ENCODE measurements at places on chromosomes 16 and 17.

DNA sequence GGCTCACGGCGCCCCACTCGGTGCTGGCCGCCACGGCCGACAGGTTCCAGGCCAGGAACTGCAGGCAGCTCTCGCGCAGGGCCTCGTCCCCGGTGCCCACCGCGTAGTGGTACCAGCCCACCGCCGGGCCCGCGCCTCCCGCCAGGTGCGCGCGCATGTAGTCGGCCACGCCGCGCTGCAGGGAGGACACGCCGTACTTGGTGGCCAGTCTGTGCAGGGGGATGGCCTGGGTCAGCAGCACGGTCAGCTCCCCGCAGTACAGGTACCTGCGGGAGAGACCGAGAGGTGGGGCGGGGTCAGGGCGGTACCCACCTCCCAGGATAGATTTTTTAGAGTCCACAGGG lies 4.2 kb downstream of the BTBD17 start:
- DNase-seq, result no peak

- no peak for DNase-seq
Observed at GRCh38 chr17:39073916-39074315, 77.5 kb downstream of the PLXDC1 start.

- peak; percentile 25 for DNase-seq
Observed at GRCh38 chr17:44672479-44673093, 16.3 kb downstream of the MEIOC start.

- DNase-seq, result no peak
Observed at GRCh38 chr16:29702269-29702668, 23.3 kb downstream of the QPRT start.

DNA sequence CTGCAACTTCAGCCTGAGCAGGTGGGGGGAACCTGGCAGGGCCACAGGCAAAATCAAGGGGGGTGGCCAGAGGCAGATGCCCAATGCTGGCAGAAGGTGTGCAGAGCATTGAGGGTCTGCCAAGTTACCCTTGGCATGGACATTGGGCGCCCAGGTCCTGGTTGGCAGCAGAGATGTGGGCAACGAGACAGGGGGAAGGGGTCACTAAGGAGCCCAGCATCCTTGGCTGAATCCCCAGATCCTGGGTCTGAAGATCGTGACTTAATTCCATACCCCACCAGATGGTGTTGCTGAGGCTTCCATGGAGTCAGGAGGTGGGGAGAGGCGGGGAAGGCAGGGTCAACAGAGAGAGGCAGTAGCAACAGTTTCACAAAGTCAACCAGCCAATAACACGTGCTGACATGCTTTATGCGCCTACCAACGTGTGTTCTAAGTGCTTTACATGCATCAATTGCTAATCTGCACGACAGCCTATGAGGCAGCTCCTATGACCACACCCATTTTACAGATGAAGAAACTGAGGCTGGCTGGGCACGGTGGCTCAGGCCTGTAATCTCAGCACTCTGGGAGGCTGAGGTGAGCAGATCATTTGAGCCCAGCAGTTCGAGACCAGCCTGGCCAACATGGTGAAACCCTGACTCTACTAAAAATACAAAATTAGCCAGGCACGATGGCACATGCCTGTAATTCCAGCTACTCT lies 83.3 kb downstream of the GSG1L start:
- DNase-seq, result peak; percentile 84

DNA sequence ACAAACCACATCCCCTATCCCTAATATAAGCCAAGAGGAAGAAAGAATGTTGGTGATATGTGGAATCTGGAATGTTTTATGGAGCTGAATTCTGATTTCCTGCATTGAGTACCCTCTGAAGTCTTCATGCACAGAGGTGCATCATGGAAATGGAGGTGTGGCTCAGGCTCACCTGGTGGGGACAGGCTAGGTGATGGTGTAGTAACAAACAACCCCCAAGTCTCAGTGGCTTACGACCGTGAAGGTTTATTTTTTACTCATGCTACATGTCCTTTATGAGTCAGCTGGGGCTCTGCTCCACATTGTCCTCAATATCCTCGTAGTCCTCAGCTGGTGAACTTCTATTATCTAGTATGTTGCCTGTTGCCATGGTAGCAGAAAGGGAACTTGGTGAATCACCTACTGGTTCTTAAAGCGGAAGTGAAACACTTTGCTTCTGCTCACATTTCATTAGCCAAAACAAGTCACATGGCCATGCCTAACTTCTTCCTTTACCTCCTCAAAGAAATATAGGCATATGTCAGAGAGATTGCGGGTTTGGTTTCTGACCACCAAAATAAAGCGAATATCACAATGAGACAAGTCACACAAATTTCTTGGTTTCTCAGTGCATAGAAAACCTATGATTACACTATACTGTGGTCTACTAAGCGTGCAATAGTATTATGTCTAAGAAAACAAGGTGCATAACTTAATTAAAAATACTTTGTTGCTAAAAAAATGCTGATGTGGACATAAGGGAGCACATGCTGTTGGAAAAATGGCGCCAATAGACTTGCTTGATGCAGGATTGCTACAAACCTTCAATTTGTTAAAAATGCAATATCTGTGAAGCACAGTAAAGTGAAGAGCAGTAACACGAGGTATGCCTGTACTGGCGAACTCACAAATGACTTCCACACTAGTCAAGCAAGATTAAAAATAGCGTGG lies at the start of gene PMFBP1:
Gene PMFBP1 (minus strand): TSS at position 51 of the 930 bp plus-strand sequence. CDS start 947 bp downstream, outside the sequence.
- DNase-seq, result peak; percentile 24

- DNase-seq, result no peak
Observed at GRCh38 chr16:10641953-10642949, 52.5 kb downstream of the TEKT5 start.

DNA sequence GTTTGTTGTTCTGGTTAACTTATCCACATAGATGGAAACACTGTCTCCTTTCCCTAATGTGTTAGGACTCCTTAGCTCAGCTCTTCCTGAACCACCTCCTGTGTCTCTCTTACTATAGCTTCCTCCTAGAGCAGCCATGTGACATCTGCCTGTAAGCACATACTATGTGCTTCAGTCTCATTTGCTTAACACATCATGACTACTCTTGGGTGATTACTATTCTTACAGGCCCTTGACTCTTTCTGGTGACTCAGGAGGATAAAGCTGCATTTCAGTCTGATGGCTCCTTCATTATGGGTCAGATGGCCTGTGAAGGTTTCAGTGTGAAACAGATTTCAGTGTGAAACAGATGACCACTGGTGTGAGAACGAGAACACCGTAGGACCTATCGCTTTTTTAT lies 320 bp upstream of the KRTAP4-2 start:
- DNase-seq, result no peak

GRCh38 chr16:64452446-64452845 lies 669.4 kb downstream of the CDH11 start:
- DNase-seq, result no peak

- peak; percentile 26 for DNase-seq
Observed at GRCh38 chr17:67993998-67994361, 2.3 kb downstream of the C17orf58 start.

DNA sequence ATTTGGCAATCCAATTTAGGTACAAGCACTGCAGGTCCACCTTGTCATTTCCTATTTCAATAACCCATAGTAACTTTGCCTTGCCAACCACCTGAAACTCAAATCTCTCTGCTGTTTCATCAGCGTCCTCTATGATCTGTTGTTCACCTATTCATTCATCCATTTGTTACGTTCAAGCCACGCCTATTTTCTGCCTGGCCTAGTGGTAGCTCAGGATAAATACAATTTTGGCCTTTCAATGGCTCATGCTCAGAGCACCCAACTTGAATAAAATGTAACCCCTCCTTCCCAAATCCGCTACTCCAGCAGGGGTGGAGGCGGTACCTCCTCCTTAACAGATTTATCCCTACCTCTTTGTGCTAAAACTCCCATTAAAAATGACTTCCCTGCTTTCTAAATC lies 3.6 kb upstream of the FBXO47 start:
- DNase-seq, result no peak

GRCh38 chr17:35786941-35787432 lies 8.5 kb downstream of the MMP28 start:
- no peak for DNase-seq

DNA sequence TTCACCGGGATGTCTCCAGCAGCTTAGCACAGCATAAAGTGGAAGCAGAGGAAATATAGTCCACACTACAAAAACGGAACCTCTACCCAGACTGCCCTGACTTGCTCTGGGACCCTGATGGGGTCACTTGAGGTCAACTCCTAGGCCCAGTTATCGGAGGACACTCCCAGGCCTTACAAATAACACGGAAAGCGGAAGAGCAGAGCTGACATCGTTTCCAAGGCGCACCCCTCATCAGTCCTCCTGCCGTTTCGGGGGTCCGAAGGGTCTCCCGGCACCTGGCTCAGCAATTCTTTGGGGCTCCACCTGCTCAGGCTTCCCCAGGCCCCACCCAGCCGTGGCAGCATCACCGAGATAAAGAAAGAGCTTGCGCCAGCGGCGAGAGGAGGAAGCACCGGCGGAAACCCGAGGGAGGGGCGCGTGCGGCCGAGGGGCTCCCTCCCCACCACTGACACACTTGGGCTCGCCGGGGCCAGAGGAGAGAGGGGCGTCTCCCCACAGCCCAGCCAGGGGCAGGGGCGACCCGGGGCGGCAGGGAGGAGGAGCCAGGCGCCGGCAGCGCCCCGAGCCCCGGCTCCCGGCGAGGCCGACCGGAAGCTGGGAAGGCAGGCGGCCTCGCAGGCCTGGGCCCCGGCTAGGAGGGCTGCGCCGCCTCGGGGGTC lies 727 bp downstream of the CORO7 start:
- DNase-seq, result no peak

DNA sequence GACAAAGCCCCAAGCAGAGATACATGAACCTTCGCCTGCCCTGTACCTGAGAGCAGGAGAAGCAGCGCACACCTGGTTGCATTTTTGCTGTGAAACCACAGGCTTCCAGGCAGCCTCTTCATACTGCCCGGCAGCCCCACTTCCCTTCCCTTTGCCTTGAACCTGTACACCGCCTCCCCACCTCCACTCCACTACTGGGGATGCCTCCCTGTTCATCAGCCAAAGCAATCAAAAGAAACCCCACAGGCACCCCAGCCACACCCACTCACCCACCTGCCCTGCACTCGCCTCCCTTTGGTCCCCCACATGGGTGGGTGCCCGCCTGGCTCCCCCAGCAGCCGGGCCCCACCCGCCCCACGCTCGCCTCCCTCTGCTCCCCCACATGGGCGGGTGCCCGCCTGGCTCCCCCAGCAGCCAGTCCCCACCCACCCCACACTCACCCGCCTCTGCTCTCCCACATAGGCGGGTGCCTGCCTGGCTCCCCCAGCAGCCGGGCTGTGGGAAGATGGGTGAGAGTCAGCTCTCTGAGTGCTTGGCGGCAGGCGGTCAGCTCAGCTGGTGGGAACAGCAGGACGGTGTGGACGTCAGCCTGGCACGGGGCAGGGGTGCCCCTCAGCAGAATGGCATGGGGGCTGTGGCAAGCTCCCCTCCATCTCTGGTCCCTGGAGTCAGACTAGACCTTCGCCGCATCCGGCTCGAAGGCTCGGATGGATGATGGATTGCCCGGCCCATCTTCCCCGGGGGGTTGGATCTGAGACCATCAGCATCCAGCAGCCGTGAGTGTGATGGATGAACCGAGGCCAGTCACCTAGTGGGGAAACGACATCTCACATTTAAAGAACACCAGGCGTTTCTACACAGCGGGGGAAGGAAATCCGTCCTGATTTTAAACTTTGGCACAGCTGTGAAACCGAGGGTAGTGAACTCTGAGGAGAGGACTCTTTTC lies 135.6 kb downstream of the BANP start:
- no peak for DNase-seq

- DNase-seq, result no peak
Observed at GRCh38 chr16:59886021-59886420, 1151.9 kb upstream of the GOT2 start.

- no peak for DNase-seq
Observed at GRCh38 chr17:68127914-68128313, 92.4 kb downstream of the KPNA2 start.

- no peak for DNase-seq
Observed at GRCh38 chr17:78946631-78947030, 21.4 kb upstream of the TIMP2 start.

DNA sequence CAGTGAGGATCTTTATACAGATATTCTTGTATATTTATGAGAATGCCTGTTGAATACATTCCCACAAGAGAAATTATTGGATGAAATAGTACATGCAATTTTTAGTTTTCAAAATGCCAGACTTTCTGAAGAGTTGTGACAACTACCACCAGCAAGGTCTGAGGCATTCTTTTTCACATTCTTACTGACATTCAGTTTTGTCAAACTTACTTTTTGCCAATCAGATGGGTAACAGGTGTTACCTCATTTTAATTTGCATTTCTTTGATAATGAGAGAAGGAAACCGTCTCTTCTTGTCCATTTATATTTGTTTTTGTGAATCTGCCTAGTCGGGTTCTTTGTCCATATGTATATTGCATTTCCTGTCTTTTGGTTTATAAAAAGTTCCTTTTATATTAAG lies 24.3 kb downstream of the NOL11 start:
- no peak for DNase-seq

DNA sequence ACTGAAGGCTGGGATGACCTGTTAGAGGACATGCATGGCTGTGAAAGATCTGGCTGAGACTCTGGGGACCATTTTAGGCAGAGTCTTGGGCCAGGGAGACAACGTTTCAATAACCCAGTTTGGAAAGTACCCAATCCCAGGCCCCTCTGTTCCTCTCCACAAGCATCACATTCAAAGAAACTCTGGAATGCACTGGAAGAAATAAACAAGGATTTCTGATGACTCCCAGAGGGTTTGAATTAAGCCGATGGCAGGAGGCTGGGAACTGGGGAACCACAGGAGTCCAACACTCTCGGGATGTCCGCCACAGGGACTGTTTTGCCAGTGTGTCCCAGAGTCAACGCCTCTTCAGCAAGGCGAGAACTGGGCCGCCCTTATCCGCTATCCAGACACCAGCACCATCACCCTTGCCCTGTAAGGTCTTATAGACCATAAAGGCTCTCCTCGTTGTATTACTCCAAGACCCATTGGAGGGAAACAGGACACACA lies 3.3 kb downstream of the PMP22 start:
- DNase-seq, result no peak

DNA sequence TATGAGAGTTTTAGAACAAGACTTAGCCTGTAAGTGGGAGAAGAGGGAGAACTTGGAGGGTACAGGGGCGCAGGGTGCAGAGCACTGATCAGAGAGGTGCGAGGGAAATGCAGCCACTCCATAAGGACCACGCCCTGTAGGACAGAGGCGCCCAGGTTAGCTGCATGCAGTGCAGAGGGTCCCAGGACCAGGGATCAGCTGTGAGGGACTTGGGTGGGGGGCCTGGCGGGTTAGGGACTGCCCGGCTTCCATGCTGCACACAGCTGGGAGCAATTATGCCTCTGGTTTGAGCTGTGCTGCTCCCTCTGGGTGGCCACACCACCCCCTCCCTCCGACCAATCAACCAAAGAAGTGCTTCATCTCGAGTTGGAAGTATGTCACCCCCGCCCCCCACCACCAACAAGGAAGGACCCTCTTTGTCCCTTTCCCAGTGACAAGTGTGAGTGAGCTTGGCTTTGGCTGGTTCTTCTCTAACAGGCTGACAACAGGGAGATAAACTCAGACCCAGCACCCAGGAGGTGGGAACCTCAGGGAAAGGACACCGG lies 22.2 kb upstream of the CLEC18A start:
- no peak for DNase-seq

All from NCI-H1694 treated with DMSO at 0.1 percent for 48 hours (cell line).